ENCODE measurements at places on chromosomes 13 and 19.

DNA sequence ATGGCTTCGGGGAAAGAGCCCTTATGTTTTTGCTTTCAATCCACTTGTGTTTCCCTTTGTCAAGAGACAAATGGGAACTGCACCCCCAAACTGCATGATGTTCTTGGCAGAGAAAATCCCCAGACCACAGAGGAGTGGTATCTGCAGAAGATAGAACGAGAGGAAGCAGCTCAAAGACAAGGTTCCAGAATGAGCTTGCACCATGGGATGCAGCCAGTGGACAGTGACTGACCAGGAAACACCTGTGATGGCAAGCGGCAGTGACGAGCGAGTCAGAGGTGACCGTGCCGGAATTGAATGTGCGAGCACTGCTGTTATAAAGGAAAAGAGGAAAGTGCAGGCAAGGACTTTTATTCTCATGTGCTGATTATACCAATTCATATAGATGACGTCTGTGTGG is 46.3 kb downstream of the IRS2 start:
- no peak for DNase-seq

DNA sequence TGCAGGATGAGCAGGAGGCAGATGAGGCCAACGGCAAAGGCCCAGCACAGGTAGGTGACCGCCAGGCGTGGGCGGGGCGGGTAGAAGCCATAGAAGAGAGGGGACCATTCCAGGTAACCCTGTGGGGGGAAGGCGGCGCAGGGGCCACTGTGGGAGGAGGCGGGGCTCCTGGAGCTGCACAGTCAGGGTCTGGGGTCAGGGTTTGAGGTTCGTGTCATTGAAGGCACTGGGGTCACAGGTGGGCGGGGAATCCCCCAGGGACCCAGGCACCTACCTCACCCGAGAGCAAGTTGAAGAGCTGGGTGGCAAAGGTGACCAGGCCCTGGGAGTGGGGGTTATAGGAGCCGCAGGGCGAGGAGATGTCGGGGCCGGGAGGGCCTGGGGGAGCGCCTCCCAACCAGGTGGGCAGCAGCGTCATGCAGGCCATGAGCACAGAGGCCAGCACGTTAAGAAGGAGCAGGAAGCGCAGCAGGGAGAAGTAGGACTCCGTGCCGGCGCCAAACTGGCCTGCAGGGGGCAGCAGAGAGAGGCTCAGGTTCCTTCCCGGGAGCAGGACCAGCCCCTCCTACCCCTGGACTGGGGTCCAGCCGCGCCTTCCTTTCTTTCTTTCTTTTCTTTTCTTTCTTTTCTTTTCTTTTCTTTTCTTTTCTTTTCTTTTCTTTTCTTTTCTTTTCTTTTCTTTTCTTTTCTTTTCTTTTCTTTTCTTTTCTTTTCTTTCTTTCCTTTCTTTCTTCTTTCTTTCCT is 4.6 kb downstream of the TMC4 start:
- peak; percentile 90 for DNase-seq

DNA sequence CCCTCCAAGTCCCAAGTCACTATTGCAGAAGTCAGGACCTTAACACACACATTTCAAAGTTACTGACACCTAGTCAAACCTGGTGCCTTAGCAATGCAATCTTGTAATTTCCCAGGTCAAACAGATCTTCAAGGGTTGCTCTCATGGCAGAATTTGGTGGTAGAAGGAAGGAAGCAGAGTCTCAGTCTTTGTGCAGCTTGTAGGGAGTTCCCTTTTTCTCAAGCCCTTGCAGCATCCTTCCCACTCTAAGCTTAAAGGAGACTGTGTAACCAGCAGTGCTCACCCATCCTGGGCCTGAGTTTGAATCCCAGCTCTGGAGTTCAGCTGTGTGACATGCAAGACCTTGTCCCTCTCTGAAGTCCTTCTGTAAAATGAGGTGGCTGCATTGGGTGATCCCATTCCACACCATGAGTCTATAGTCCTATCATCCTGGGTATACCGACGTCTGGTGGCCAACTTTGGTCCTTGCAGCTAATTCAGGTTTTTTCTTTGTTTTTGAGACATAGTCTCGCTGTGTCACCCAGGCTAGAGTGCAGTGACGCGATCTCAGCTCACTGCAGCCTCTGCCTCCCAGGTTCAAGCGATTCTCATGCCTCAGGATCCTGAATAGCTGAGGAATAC is 9.8 kb downstream of the SIGLEC10 start:
- peak; percentile 56 for DNase-seq

DNA sequence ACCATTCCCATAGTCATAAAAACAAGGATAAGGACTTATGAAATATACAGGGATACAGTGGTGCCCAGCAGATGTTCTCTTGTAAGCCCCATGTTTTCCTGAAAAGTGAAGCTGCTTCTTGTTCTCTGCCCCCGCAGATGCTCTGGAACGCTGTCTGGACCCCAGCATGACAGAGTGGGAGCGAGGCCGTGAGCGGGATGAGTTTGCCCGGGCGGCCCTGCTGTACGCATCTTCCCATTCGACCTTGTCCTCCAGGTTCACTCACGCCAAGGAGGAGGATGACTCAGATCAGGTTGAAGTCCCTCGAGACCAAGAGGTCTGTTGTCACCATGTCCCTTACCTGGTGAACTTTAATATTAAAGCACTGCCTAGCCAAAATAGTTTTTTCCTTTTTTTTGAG is 20.3 kb upstream of the WDR88 start:
- no peak for DNase-seq

DNA sequence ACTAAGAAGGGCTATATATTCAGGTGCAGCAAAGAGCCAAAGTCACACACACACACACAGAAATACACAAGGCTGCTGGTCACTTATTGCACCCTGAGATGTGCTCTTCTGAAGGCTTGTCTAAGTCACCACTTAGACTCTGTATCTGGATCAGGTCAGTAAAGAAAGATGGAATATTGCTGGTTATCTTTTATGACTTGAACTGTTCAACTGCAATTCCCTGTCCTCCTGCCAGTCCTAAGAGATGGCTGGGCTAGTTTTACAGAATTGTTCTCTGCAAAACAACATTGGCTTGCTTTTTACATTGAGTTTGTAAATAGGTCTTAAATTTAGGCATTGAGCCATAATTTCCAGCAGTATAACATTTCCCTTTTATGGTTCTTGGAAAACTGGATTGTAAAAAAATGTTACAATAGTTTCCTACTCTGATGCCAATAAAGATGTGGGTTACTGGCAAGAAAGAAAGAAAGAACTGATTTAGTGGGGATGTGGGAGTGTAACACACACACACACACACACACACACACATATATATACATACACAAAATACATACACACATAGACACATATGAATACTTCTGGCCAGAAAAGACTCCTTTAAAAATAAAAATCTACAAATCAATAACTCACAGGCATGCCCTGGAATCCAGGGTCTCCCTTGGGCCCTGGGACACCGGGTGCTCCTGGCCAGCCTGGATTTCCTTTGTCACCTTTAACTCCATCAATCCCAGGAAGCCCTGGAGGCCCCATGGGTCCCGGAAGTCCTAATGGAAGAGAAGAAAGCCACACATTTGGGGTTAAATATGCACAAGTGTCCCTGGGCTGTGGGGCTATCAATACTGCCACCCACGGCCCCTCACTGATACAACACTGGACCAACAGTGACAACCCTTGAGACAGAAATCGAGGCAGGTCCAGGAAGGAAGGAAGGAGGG is 137.7 kb downstream of the COL4A1 start:
- no peak for DNase-seq

- no peak for DNase-seq
Observed at GRCh38 chr19:47037766-47038165, 10.7 kb downstream of the TMEM160 start.

GRCh38 chr13:51645154-51645650 is 60.9 kb downstream of the WDFY2 start:
- peak; percentile 23 for DNase-seq

Measured in GM10248 (cell line).